Stimulated activated CD4-positive, alpha-beta T cell treated with anti-CD3 and anti-CD28 coated beads, TNF-alpha, amount 100 ng/mL, for 48 hours (primary cell): ENCODE measurements at places on chromosomes 2 and 18.

- DNase-seq = no peak
These were observed 120.0 kb upstream of the SLC35G4 start for GRCh38 chr18:11489266-11489899.

DNA sequence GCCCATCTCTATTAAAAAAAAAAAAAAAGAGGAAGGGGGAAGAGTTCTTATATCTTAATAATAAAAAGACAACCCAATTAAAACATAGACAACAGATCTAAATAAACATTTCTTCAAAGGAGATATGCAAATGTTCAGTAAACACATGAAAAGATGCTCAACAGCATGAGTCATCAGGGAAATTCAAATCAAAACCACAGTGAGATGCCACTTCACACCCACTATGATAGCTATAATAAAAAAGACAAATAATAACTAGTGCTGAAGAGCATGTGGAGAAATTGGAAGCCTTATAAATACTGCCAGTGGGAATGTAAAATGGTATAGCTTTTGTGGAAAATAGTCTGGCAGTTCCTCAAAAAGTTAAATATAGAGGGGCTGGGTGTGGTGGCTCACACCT lies 61.5 kb upstream of the CYP20A1 start:
- no peak for DNase-seq

- no peak for DNase-seq
These were observed 46.7 kb downstream of the LYPD1 start for GRCh38 chr2:132623096-132623839.

- DNase-seq = no peak
These were observed 162.3 kb downstream of the ACKR3 start for GRCh38 chr2:236731767-236732580.

DNA sequence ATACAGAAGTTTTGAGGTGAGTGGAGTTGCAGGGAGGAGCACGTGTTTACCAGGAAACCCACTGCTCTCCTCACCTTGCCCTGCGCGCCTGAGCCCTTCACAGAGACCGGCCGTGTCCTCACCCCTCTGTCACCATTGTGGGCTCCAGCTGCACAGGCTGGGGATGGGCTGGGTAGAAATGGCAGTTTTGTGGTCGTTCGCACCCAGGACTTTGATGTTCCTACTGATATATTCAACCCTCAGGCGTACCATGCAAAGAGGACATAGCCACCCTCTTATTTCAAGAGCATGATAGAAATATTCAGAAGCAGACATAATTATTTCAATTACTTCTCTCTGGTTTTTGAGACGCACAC lies 78.2 kb downstream of the GBX2 start:
- no peak for DNase-seq

GRCh38 chr2:232835687-232836208 lies 34.3 kb upstream of the SNORC start:
- DNase-seq = no peak

- DNase-seq = no peak
These were observed 121.7 kb upstream of the GLI2 start for GRCh38 chr2:120613742-120614571.

DNA sequence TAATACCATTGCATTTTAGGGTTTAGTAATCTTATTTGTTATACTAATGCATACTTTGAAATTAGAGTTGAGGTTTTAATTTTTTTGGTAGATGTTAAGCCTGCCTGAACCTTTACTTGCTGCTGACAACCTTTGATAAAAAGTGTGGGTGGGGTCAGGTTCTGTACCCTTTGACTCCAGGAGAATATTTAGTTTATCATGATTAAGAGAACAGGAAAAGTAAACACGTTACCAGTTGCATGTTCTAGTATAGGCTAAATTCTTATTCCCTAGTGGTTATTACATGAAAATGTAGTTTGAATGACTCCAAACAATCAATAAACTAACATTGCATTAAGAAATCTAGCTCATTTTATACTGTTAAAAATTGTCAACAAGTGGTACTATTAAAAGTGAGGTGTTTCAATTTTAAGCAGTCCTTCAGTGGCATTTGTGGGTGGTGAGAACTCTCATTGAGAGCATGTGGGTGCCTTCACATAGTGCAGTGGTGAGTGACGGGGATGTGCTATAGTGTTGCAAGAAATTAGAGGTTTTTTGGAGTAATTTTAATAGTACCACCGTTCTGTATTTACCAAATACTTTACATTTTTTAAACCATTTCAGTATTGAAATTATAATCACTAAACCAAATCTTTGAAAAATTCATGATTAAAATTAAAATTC lies 29.9 kb downstream of the PHLPP1 start:
- no peak for DNase-seq

- no peak for DNase-seq
These were observed 78.5 kb downstream of the PMS1 start for GRCh38 chr2:189862751-189863150.

GRCh38 chr2:67013821-67014220 lies 383.3 kb upstream of the ETAA1 start:
- no peak for DNase-seq

DNA sequence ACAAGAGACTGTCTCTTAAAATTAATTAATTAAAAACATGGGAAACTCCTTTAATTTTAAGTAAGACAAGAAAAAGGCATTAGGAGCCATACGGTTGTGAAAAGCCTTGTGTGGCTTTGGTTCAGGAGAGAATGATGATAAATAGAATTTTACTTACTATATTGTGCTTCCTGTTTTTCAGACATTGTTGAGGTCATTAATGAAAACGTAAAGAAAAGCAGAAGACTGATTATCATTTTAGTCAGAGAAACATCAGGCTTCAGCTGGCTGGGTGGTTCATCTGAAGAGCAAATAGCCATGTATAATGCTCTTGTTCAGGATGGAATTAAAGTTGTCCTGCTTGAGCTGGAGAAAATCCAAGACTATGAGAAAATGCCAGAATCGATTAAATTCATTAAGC lies 10.7 kb upstream of the IL1RL2 start:
- no peak for DNase-seq

- DNase-seq = no peak
These were observed 1.1 kb downstream of the TMEM169 start for GRCh38 chr2:216082805-216083204.

- DNase-seq = no peak
These were observed 26.6 kb upstream of the SPRED2 start for GRCh38 chr2:65458999-65459398.

DNA sequence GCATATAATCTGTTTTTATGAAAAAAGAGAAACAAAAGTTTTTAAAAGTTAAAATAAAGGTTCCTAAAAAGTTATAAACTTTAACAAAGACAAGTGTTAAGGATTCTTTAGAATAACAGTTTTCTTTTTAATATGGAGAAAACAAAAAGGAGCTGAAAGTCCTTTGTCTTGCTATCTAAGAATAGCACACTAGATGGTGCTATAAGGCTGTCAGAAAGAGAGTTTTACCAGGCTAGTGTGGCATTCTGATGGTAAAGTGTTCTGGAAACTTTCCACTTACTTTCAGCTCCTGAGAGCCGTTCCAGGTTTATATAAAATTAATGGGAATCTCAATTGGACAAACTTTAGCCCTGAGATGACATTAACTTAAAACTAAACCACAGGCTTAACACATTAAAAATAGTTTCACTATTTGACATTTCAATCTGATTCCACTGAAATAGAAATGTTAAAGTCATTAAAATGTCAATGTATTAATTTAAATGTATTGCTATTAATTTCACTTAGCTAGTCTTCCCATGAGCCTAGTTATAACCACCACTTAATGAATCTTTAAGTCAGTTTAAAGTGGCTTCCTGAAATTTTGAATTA lies 3.7 kb downstream of the FBXO48 start:
- DNase-seq = no peak

DNA sequence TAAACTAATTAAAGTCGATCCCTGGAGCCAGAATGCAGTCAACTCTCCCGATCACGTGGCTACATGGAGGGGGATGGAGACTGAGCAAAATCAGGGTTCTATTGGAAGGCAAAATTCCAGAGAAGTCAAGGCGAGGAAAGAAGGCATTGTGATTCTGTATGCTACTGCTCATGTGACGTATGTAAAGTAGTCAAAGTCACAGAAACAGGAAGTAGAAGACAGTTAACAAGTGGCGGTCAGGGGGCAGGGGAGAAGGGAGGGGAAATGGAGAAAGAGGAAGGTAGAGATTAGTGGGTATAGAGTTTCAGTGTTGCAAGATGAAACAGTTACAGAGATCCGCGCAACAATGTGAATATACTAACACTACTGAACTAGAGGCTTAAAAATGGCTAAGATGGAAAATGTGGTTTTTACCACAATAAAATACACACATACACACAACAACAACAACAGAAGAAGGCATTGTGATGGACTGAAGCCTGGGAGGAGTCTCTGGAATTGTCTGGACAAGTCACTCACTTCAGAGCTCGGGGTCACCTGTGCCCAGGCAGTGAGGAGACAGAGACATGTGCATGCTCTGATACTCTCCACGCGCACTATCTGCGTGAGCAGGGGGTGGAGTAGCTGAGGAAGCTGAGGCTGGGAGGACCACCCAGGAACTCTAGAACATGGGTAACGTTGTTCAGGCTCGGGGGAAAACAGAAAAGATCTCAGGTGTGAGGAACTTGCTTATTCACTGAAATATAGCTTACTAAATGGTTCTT lies 89.9 kb upstream of the CDCA7 start:
- DNase-seq = no peak

- no peak for DNase-seq
These were observed 18.5 kb upstream of the EML6 start for GRCh38 chr2:54704688-54705605.

- no peak for DNase-seq
These were observed 860.4 kb upstream of the CRIM1 start for GRCh38 chr2:35495182-35495581.

DNA sequence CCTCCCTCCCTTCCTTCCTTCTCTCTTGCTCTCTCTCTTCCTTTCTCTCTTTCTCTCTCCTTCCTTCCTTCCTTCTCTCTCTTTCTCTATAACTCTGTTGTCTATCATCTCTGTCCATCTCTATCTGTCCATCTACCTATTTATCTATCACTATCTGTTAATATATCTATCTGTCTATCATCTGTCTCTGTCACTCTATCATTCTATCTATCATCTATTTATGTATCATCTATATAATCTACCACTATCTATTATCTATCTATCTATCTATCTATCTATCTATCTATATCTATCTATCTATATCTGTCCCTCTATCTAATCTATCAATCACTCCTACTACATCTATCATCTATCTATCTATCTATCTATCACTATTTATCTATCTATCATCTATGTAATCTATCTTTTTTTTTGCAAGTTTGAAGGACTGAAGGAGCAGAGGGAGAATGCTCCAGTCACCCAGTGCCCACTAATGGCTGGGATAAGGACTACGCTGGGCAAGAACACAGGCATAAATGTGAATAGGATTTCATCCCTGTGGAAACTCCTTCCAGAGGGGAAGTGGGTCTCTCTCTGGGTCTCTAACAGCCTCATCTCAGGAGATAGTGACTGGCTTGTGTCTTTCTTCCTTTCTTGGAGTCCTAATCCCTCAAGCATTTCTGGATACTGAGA lies 427.0 kb downstream of the LPIN1 start:
- DNase-seq = no peak

DNA sequence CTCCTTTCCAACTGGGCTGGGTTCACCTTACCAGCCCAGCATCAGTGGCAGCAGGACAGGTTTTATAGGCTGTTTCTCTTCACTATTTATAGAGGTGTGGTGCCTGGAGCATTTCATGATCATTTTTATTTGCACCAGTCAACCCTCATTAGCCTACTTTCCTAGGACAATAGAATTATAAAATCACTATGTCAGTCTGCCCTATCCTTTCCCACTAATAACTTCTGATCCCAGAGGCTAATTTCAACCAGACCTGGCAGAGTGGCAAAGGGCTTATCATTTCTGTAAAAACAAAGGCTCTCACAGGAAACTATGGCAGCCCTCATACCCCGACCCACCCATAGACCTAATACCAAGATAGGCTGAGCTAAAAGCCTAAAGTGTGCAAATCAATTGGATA lies 243.5 kb upstream of the TMEFF2 start:
- DNase-seq = no peak

- no peak for DNase-seq
These were observed 20.5 kb downstream of the TYMS start for GRCh38 chr18:677951-678381.

- DNase-seq = no peak
These were observed 85.3 kb downstream of the ZNF407 start for GRCh38 chr18:74682991-74683297.

- no peak for DNase-seq
These were observed 253.4 kb upstream of the ZSWIM2 start for GRCh38 chr2:187102381-187102780.

- no peak for DNase-seq
These were observed 2158.6 kb upstream of the PIK3C3 start for GRCh38 chr18:39796393-39796792.

- no peak for DNase-seq
These were observed 91.2 kb downstream of the HDAC4 start for GRCh38 chr2:239309398-239310245.

DNA sequence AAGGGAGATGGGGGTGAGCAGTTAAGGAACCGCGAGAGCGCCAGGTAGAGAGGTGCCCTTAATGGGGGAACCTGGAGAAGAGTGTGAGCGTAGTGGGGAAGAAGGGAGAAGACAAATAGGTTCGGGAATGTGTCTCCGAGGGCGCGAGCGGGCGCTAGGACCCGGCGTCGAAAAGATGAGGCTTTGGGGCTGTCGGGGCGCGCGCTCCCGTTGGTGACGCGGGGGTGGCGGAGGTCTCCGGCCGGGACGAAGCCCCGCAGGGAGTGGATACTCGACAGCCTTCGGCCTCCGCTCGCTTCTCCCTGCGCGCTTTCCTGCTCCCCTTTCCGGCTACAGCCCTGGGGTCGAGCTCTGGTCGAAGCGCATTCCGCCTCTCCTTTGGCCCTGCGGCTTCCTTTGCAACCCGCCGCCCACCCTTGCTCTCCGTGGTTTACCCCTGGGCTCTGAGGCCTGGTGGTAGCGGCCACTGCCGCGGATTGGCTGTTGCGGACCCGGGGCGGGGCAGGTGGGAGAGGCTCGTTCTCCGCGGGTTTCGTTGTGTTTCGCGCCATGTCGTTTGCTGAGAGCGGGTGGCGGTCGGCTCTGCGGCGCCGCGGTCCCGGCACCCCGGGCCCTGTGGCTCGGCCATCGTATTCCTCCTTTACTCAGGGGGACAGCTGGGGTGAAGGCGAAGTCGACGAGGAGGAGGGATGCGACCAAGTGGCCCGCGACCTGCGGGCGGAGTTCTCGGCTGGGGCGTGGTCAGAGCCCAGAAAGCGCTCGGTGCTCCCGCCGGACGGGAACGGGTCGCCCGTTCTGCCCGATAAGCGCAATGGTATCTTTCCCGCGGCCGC lies at the start of gene ARL6IP6:
TSS of gene ARL6IP6 (plus strand) at position 545 of the 833 bp plus-strand sequence. CDS start at position 550, 5 bp downstream.
- peak; percentile 86 for DNase-seq

DNA sequence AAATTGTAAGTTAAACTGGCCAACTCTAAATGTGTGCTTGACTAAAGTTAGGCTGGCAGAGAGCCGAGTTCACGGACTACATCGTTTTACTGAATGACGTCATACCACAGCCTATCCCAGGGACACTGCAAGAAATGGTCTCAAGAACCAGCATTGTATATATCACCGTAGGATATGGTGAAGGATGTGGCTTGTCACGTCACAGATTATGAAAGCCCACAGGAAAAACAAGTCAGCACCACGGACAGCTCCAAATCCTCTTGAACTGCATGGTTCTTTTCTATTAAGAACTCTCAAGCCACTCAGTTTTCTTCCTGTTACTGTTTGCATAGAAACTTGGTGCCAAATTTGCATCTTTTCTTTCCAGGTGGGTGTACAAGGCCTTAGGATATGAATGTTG lies 85.1 kb upstream of the ACAA2 start:
- DNase-seq = peak; percentile 17

- DNase-seq = no peak
These were observed 17.0 kb downstream of the MBOAT2 start for GRCh38 chr2:8986327-8986976.

- no peak for DNase-seq
These were observed 54.0 kb downstream of the SCG2 start for GRCh38 chr2:223548194-223548593.
